GM13976 (cell line): ENCODE measurements at places on chromosomes 3 and 15.

DNA sequence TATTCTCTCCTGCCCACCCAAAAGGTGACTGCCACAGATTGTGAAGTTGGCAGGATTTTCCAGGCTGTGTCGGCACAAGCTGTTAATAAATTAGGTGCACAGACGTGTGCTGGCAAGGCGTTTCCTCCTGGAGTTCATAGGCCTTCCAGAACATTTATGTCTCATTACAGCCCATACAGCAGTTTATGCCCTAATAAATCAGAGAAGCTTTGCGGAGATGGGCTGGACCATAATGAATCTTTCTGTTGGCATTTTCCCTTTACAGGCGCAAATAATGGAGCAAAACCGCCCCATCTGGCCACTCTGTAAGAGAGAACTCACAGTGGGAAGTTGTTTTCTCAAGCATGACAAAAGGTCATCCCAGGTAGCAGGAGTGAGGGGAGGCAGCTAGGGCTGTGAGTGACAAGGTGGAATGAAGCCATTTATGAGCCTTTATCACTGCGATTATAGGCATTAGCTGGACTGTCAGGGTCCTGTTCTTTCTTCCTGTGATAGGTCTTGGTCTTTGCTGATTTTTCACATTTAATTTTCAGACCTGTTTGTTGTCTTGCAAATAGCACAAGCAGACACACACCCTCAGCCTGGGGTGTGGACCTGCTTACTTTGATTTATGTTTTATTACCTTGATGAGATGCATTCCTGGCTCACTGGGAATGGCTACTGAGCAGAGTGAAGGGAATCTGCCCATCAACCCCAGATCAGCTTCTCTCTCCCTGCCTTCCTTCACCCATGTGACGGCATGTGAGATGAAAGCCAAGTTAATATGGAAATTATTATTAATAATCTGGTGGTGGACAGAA lies 257.5 kb downstream of the LRTM1 start:
- no peak for DNase-seq

- DNase-seq = no peak
These were observed 29.9 kb upstream of the VIPR1 start for GRCh38 chr3:42472555-42472954.

DNA sequence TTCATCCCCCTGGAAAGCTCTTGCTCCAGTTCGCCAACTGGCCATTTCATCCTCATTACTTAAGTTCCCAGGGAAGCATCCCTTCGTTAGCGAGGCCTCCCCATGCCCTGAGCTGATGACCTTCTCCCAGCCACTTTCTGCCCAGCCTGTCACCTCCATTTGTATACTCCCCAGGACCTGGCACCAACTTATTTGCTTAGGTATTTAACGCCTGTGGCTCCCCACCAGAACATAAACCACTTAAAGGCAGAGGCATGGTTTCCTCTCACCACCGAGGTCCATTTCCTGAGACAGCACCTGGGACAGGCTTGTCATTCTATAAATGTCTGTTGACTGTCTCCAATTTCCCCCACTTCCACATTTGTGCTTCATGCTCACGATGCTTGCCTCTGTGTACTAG lies 189.0 kb downstream of the ZNF621 start:
- no peak for DNase-seq

- DNase-seq = no peak
These were observed 275.6 kb downstream of the XXYLT1 start for GRCh38 chr3:194995334-194995733.

GRCh38 chr3:124633524-124633923 lies 96.7 kb upstream of the UMPS start:
- no peak for DNase-seq

DNA sequence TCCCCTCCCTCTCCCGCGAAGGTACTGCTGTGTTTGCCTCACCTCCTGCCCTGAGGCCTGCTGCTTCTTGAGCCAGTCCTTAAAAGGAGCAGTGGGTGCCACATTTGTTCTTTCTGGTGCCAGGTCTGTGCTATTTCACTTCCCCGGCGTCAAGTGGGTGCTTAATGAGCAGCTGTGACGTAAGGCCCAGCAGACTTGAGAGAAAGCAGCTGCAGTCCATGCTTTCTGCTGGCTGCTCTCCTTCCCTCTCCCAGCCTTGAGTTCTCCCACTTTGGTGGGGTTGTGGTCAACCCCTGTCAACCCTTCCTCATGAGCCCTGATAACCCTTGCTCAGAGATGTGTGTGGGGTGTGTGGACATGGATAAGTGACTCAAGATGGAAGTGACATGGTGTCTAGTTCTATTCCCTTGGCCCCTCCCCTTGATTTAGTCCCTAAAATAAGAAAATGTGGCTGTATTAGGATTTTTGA lies 6.9 kb downstream of the INAFM2 start:
- no peak for DNase-seq

GRCh38 chr15:58724466-58724865 lies 25.0 kb downstream of the ADAM10 start:
- peak; percentile 65 for DNase-seq

DNA sequence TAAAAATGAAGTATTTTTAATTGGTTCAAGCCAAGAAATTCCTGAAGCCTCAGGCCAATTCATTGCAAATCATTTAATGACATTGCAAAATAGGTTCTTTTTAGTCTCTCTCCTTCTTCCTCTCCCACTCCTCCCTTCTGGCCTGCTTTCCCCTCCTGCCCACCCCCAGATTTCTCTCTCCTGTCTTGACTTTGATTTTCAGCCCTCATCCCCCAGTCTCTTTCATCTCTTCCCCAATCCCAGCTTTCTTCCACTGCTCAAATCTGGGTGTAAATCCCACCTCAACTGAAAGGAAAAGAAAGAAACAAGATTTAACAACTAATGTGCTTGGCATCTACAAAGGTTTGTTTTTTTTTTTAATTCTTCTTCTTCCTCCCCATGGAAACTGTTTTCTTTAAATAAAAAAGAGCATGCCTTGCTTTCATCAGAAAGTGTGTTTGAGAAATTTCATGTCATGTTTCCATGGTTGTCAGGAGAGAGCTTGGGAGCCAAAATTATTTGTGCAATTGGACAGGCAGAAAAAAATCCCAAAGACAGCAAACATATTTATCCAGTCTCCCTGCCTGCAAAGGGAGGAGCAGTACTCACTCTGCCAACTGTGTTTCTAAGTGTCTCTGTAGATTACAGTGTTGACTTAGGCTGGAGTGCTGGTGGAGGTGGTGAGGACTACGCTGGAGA lies 50.4 kb downstream of the BOC start:
- DNase-seq = no peak

DNA sequence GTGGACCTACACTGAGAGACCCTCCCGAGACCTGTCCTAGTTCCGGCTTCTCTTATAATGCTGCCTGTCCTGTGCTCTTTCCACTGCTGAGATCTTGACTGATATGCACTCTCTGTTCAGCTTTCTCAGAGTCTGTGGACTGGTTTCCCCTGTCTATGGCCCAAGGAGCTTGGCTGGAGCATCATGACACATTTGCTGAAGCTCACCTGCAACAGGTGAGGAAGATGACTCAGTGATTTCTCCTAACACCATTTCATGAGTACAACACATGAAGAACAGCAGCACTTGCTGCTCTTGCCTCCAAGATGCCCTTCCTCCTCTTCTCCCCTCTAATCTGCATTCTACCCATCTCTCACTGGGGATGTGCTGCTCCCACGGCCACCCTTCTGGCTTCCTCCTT lies 92.1 kb downstream of the DUT start:
- no peak for DNase-seq

DNA sequence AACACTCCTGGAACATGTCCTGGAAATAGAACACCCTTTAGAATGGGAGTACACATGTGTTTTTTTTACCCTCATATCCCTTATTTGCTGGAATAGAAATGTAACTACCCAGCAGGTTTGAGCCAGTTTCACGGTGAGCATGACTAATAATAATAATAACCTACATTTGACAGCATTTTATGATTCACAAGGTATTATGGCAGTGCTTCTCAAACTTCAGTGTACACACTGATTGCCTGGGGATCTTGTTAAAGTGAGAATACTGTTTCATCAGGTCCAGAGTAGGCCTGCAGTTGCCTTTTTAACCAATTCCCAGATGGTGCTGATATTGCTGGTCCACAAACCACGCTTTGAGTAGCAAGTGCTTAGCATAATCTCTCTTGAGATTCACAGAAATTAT lies 63.9 kb downstream of the NFKBIZ start:
- no peak for DNase-seq

GRCh38 chr3:122314228-122314876 lies 10.7 kb upstream of the CSTA start:
- DNase-seq = no peak

- DNase-seq = no peak
These were observed 166.6 kb downstream of the XXYLT1 start for GRCh38 chr3:195104340-195104739.

DNA sequence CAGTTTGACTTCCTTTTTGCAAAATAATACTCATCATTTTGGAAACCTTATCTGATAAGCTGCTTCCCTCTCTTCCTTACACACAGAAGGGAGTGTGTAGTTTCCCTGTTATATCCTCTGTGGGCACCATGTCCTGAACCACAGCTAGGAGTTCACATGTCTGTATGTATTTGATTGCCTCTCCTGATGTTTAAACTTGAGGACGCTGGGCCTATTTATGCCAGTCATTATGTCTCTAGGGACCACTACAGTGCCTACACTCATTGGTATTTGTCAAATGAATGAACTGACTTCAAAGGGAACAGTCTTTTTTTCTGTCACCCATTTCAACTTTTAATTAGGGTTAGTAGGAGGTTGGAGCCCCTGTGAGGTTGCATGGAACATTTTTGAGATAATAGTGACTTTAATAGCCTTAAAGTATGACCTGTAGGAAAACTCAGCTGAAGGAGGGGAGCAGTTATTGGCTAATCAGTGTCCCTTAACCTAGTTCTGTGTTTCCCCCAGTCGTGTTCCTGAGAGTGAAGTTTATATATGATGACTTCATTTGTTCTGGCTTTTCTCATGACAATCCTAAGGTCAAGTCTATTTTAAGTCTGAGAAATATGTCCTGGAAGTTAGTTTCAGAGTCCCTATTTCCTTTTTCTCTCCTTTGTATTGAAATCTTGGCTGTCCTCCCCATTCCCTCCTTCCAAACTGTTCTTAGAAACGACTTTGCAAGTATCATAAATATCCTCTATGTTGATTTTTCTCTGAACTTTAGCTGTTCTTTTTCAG lies 28.9 kb downstream of the PDE8A start:
- no peak for DNase-seq

DNA sequence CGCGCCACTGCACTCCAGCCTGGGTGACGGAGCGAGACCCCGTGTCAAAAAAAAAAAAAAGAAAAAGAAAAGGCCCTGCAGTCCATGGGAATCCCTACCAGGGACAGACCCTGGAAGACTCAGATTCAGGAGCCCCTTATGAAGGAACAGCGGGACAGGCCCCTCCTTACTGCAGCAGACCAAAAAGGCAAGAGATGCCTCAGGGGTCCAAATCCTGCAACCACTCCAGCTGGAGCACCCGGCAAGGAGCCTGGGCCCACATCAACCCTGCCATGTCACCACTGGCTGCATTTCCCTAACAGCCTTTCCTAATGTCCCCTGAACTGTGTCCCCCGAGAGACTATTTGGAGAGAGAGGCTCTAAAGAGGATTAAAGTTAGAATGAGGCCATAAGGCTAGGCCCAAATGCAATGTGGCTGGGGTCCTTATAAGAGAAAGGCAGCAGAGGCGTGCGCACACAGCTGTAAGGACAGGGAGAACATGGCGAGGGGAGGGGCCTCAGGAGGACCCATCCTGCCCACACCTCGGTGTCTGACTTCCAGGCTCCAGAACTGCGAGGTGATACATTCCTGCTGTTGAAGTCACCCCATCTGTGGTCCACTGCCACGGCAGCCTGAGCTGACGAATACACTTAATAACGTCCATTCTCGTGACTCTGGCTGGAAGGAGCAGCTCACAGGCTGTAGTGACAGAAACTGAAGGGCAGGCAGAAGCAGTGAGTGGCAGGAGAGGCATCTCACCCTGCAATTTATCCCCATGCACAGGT lies 78.1 kb downstream of the ATP10A start:
- DNase-seq = no peak

- peak; percentile 6 for DNase-seq
These were observed 241.6 kb upstream of the CNTN6 start for GRCh38 chr3:851098-851790.

GRCh38 chr15:62334536-62334935 lies 169.5 kb upstream of the C2CD4B start:
- no peak for DNase-seq

- DNase-seq = no peak
These were observed 995.9 kb upstream of the CFAP20DC start for GRCh38 chr3:60045686-60046085.

GRCh38 chr3:146037697-146038096 lies 123.3 kb downstream of the PLOD2 start:
- DNase-seq = no peak
